ENCODE measurements at places on chromosomes 1 and 21.

- DNase-seq, result no peak
Measured at GRCh38 chr1:54311506-54311905, 94.7 kb downstream of the SSBP3 start.

DNA sequence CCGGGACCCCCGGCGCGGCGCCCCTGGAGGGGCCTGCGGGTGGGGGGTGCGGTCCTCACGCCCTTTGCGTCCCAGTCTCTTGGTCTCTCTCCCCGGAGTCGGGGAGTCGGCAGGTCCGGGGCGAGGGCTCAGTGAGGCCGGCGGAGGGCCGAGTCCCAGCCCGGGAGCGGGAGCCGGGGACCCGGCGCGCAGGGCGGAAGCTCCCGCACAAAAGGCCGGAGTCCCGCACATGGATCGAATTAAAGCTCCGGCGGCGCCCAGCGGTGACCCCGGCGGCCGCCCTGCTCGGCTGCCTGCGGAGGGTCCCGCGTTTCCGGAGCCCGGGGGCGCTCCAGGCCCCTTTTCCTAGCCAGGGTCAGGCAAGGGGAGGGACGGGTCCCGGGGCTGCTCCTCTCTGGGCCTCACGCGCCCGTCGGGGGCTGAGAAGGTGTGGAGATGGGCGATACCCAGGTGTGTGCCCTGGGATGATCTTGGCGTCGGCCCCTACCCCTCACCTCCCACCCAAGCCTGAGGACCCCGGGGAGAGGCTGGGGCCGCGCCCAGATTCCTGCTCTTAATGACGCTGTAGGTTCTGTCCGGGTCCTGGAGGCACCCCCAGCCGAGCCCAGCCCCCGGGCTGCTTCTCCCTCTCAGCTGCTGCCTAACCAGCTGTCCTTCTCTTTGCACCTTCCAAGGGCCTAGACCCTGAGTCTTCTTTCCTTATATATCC, 512 bp downstream of the FBLIM1 start:
- peak; percentile 88 for DNase-seq

- DNase-seq, result no peak
Measured at GRCh38 chr1:46611691-46612221, 4.9 kb downstream of the MOB3C start.

GRCh38 chr1:201891451-201892045, 2.9 kb downstream of the SHISA4 start:
- peak; percentile 13 for DNase-seq

DNA sequence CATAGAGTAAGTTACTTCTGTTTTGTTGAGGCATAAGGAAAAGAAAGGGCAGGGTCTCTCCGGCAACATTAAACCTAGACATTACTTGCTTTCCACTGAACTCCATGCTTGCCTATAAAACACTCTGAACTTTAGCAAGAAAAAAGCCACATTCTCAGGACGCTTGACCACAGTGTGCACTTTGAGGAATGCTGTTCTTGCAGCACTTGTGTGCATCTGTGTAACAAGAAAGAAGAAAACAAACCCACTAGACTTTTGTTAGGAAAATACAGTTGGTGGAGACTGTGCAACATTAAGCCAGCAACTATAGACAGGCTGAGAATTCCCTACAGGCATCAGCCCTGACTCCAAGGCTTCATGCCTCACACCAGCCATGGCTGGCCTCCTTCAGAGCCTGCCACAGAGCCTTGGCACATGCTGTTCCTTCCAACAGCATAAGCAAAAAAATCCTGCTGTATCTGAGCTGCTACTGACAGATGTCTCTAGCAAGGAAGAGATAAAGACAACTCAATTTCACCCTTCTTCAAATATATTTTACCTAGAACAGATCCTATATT, 5.8 kb downstream of the PDZK1 start:
- no peak for DNase-seq

DNA sequence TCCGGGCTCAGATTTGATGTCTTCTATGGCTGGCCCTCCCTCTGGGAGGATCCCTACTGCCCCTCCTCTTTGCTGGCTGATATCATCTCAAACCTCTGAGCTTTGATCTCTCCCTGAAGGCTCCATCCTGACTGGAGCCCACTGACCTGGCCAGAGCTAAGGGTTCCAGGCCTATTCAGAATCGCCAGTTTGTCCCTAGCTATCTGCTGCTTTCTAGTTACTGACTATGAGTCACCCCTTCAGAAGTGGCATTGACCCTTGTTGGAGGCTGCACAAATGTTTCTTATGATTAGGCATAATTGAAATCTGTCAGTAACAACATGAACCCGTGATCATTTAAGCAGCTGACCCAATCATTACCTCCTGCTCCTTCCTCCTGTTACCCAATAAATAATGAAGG, 87.1 kb downstream of the ABCA4 start:
- no peak for DNase-seq

DNA sequence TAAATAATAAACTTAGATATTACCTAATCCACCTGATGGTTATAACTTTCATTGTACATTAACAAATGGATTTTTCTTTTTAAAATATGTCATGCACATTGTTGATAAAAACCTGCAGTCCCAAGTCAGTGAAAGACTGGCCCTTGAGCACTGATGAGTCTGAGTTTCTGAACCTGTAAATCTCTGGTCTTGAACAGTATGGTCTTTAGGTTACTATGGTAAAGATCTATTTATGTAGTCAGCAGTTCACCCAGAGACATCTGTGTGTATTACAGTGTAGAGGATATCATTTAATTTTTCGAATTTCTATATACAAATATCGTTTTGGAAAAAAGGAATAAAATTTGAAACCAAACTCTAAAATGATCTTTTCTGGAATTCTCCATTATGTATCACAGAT, 30.4 kb upstream of the SCYL3 start:
- DNase-seq, result no peak

DNA sequence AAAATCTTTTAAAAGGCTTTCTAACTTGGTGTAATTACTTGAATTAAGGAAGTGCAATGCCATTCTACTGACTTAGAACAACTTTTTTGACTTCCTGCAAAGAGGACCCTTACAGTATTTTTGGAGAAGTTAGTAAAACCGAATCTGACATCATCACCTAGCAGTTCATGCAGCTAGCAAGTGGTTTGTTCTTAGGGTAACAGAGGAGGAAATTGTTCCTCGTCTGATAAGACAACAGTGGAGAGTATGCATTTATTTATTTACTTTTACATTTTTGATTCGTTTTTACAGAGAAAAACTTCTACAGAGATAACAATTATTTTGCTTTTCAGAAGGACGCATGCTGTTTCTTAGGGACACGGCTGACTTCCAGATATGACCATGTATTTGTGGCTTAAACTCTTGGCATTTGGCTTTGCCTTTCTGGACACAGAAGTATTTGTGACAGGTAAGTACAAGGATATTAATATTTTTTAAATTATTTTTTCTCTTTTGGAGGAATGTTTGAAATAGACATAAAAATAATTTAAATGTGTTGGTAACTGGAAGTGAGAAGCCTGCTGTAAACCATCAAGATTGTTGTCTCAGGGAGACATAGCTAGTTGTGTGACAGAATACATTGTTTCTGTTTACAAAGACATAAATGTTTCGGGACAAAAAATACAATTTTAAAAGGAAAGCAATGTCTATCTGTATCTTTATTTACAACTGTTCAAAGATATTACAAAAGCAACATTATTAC, at the start of gene PTPRC:
Gene PTPRC (plus strand): TSS at position 147 of the 742 bp plus-strand sequence. CDS start 229 bp downstream, at position 376.
- DNase-seq, result no peak

- no peak for DNase-seq
Measured at GRCh38 chr21:41864311-41865001, 14.7 kb downstream of the PRDM15 start.
